ENCODE measurements at places on chromosomes 7 and 10.
A peak's percentile ranks its signal among the peaks of the same experiment; 100 is the strongest.

GRCh38 chr7:140079121-140079536 is 16.4 kb upstream of the PARP12 start:
- peak; percentile 7 for DNase-seq

GRCh38 chr7:35446091-35446490 is 192.2 kb upstream of the TBX20 start:
- DNase-seq, result no peak

GRCh38 chr7:151086802-151087244 is 548 bp downstream of the AGAP3 start:
- no peak for DNase-seq

DNA sequence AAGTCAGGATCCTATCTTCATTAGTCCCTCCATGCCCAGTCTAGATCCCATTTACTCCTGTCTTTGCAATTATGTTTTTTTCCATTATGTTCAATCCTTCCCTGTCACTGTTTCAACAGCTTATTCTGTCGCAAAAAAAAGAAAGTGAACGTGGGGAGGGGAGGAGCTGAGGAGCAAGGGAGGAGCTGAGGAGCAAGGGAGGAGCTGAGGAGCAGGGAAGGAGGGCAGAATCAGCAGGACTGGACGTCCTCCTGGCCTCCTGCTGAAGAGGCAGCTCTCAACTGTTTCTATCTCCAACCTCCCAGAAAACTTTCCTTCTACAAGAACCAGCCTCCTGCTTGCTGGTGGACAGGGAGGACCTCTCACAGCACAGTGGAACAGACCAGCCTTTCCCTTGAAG is 26.0 kb downstream of the LARP4B start:
- no peak for DNase-seq

GRCh38 chr7:8436965-8437364 is 3.6 kb downstream of the NXPH1 start:
- peak; percentile 70 for DNase-seq

DNA sequence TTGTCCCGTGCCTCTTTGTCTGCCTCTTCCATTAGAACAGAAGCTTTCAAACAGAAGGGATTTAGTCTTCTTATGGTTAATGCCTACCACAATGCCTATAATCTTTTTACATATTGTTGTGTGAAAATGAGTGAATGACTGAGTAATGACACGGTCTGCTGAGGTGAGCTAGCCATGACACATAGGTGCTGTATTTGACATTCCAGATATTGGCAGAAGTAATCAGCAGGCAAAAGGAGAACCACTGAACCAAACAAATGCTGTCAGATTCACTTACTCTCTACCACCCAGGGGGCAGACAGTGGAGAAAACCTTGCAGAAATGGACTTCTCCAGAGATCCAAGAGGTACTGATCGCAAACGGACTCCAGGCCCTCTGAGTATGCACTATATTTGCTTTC is 377.2 kb upstream of the VWC2 start:
- DNase-seq, result no peak

DNA sequence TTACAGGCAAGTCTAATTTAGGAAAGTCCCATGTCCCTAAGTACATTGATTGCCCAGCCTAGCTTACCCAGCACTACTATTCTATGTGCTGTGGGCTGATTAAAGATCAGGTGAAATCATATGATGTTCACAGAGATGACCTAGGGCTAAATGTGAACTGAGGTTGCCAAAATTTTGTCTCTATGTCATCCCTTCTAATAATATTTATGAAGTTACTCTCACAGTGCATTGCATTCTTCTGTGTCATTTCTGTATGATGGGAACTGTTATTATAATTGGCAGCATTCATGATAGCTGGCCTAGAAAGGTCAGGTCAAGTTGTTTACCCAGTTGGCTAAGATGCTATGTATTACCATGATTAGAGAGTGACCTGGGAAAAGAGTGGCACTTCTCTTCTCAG is 2.8 kb upstream of the PDK4 start:
- no peak for DNase-seq

DNA sequence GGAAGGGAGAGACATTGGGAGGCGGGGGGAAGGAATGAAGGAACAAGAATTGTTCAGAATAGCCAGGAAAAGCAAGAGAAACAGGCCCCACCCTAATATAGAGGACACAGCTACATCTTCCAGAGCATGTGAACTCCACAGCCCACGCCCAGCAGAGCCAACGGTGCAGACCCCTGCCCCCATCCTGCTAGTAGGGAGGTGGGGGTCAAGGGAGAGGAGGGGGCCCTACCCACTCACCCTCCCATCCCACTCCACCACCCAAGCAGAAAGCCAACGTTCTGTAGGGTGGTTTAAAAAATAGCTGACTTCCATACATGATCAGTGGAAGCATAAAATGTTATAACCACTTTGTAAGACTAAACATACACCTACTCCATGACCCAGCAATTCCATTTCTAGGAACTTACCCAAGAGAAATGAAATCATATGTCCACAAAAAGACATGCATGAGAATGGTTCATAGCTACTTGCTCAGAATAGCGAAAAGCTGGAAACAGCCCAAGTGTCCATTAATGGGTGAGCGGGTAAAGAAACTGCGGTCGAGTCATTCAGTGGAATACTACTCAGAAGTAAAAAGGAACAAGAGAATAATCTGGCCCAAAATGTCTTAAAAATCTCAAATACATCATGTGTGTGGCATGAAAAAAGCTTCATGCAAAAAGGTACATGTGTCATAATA is 31.8 kb downstream of the CTBP2 start:
- DNase-seq, result no peak

- no peak for DNase-seq
Observed at GRCh38 chr7:39153113-39153512, 175.4 kb downstream of the POU6F2 start.

DNA sequence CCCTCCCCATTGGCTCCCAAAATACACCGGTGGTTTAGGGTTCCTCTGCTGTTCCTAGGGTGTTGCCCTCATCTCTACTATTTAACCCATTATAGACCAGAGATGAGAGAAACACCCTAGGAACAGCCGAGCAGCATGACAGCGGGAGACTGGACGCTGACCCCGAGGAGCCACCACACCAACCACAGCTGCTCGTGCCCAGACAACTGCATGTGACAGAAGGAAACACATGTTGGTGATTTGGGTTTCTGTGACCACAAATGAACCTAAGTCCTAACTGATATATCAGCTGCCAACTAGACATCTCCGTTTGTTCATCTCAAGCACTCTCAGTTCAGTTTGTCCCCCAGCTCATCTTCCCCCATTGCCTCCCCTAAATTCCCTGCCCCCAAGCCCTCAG is 13.4 kb downstream of the CFAP43 start:
- no peak for DNase-seq

- peak; percentile 85 for DNase-seq
Observed at GRCh38 chr10:52215745-52216361, 98.2 kb upstream of the DKK1 start.

- no peak for DNase-seq
Observed at GRCh38 chr10:101612086-101612485, 24.0 kb downstream of the DPCD start.

GRCh38 chr10:90939116-90939515 is 18.2 kb upstream of the ANKRD1 start:
- DNase-seq, result no peak

DNA sequence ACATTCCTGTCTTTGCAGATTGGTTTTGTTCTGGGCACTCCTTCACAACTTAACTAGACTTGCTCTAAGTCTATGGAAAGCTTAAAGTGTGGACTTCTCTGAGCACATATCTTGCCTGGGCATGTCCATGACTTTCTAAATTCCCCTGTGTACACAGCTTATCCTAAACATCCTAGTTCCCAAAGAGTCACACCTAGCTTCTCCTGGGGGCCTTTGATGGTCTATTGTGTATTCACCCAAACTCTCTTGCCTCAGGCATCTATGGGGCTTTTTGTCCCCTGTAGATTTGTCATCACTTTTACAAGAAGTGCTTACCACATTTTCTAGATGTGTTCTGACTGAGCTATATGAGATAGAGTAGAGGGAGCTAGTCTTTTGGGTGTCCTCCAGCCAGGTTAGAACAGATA is 12.2 kb upstream of the ZNF488 start:
- DNase-seq, result no peak

DNA sequence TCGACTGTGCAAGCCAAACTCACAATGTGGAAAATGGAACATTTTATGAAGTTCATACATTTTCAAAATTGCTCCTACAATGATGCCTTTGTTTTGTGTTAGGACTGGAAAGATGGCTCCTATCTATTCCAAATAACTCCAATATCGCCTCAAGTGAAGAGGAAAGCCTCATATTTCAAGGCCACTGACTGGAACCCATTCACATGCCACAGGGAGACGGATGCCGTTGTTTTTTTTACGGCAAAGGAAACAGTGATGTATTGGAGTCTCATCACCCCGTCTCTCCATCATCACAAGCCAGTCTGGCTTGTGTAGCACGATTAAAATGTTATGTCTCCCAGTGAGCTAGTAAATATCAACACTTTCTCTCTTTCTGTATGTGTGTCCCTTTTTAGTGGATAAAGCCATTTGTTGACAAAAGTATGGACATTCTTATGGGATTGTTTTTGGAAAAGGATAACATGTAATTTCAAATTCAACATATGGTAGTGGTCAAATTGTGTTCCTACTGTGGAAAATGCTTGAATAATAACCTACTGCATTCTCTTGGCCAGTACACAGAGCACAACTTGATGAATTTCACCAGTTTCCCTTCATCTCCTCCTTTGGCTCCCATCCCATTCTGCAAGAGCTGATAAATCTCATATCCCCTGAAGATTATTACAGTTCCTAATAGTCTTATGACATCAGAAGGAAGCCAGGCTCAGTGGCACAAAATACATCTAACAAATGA is 109.5 kb upstream of the PITRM1 start:
- DNase-seq, result no peak

DNA sequence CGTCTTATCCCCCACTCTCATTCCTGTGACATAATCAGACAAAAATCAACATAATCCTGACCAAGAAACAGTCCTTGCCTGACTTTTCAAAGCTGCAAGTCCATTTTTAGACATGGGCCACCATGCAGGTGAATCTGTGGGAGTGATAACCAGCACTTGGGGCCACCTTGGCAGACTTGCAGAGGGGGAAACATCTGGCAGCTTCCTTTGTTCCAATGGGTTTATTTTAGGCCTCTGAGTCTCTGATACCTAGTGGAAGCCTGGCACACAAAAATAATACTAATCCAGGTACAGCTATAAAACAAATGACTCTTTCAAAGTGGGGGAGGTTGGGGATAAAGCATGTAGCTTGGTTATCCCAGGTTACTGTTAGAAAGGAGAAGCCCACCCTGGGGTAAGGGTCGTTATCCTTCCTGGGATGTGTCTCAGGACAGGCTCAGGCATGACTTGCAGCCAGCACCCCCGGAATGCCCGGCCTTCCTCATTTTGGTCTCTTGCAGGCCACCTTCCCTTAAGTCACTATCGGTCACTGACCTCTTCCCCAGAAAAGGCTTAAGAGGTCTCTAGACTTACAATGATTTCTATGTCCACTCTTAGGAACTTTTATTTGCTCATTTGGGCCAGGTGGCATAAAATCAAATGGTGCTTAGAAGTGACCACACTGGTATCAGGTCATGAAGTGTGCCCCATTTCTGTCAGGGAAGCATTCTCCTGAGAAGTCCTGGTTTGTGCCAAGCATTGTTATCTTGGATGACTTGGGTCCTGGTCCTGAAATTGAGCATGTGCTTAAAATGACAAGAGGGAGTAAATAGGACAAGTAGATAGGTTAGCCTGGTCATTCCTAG is 37.6 kb downstream of the EEPD1 start:
- no peak for DNase-seq

DNA sequence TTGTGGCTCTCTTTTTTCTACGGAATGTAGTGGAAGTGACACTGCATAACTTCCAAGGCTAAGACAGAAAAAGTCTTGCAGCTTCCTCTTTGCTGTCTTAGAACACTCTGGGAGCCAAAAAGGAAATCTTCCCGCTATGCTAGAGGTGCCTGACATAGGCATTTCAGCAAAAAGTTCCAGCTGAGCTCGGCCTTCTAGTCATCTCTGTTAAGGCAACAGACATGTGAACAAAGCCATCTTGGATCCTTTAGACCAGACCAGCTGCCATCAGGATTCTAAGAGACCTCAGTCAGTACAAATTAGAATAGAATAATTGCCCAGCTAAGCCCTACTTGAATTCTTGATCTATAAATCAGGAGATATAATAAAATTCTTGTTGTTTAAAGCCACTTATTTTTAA is 16.3 kb upstream of the COL1A2 start:
- no peak for DNase-seq

- no peak for DNase-seq
Observed at GRCh38 chr7:37245590-37245989, 203.1 kb downstream of the ELMO1 start.

DNA sequence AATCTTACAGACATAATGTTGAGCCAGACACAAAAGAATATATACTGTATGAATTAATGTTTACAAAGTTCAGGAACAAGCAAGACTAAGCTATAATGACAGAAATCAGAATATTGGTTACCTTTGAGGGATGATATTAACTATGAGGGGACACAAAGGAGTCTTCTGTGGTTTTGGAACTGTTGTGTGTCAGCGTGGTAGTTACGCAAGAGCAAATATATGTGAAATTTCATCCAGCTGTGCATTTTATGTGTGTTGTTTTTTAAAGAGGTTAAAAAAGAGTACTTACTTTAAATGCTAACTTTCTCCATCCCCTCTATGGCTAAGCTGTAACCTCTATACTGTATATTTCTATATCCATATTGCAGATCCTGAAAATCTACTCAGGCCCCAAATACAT is 14.9 kb downstream of the SLC25A28 start:
- DNase-seq, result no peak

DNA sequence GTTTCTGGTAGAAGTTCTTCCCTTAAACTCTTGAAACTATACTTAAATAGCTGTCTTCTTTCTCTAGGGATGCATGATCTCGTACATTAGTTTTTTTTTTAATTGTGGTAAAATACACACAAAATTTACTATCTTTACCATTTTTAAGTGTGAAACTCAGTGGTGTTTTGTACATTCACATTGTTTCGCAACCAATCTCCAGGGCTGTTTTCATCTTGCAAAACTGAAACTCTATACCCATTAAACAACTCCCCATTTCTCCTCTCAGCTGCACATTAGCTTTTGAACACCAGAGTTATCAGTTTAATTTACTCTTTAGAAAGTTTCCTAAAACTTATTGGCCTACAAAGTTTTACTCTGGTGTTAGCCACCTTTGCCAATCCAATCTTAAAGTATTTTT is 45.5 kb upstream of the PRKAR2B start:
- no peak for DNase-seq

- DNase-seq, result no peak
Observed at GRCh38 chr7:55381189-55381588, 16.1 kb downstream of the LANCL2 start.

- DNase-seq, result no peak
Observed at GRCh38 chr7:150835702-150836280, 16.5 kb upstream of the AOC1 start.

- no peak for DNase-seq
Observed at GRCh38 chr10:113712755-113713639, 33.3 kb downstream of the CASP7 start.

All from cerebellar cortex (tissue), 1 donor.